ENCODE measurements at places on chromosomes 1 and 21. TPM values are rescaled to one million over a fixed set of nuclear protein-coding genes. Genes with fewer than 3 reads are reported as not detected.

GRCh38 chr1:41618066-41618825, 133.8 kb upstream of the EDN2 start:
- no peak for DNase-seq

- DNase-seq, result no peak
Observed at GRCh38 chr1:205975387-205975998, 27.7 kb downstream of the RAB7B start.

DNA sequence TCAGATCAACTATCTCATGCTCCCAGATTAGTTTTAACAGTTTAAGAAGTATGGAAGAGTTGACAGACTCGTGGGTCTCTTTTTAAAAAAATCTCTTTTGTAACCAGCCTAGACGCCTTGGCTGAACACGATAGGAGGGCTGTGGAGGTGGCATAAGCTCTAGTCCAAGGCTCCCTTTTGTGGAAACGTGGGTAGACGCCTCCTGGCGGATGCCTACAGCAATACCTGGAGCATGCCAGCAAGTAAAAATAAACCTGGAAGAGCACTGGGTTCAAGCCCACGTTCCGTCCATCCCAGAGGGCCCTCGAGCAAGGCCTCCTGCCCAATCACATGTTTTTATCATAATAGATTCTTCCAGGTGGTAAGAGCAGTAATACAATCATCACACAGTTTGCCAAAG, 87.9 kb downstream of the RGS7 start:
- no peak for DNase-seq

DNA sequence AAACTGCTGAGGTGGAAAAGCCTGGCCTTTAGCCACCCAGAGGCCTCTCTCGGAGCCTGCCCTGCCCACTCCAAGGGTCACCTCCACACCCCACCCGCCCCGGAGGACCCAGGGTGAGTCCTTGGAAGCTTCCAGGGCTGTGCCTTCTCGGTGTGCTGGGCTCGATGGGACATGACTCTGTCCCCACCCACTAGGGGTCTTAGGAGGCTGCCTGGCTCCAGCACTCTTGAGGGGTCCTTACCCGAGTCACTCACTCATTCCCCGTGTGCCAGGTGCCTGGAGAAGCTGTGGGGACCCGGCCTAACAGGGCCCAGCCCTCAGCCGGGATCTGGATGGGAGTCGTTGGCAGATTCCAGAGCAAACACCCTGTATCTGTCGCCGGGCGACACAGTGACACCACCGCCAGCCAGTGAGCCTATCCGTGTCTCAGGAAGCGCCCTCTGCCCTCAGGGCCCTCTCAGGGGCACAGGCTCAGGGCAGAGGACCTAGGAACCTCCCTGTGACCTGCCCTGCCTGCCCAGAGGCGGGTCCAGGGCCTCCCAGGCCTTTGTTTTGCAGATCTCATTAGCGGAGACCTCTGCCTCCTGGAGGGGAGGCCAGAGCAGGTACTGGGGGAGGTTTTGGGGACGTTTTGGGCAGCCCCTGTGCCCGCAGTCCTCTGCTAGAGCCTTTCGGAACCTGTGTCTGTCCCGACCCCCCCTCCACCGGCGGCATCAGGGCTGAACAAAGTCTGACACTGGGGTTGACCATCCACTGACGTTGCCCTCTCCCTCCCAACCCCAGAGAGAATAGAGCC, 3.1 kb upstream of the PRKCZ start:
- no peak for DNase-seq

DNA sequence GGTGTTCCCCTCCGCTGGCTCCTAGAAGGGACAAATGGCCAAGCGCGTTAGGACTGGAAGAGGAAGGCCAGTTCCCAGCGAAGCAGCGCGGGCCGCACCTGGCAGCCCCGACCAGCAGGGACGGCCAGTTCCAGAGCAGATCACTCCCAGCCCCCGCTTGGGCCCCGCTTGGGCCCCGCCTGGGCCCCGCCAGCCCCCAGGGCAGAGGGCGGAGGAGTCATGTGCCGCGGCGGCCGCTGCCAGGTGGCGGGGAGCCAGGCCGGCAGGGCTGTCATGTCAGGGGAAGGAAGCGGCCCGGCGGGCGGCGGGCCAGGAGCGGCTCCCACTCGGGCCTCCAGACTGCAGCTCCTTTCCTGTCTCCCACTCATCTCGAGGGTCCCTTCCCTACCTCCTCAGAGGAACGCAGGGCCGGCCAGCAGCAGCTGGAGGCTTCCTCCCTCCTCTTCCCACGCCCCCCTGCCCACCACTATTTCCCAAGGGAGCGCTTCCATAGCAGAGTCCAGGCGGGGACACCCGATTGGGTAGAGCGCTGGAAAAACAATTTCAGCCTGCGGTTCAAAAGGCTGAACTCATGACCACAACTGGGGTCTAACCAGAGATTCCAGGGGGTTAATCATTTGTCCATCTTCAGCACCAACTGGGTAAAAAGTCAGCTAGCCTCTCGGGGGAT, 16.5 kb downstream of the ZNF697 start:
- peak; percentile 59 for DNase-seq

GRCh38 chr21:36145259-36145658, 10.4 kb downstream of the CBR3 start:
- no peak for DNase-seq

Gene DYNLT4
- total RNA-seq, result 0.28 TPM

Data from pulmonary artery endothelial cell (primary cell).